Activated T-cell treated with anti-CD3 and anti-CD28 coated beads, Interleukin-2, amount 50 U/mL, for 72 hours (primary cell): ENCODE measurements at places on chromosomes 2 and 18. TPM values are rescaled to one million over a fixed set of nuclear protein-coding genes. Genes with fewer than 3 reads are reported as not detected.

The TBR1 gene
- total RNA-seq: 0.02 TPM

The CHRNG gene
- total RNA-seq: not detected

The TMEM87B gene
- total RNA-seq: 36.4 TPM

The PROC gene
- total RNA-seq: 0.42 TPM

The ALPP gene
- not detected for total RNA-seq

The ZSWIM2 gene
- total RNA-seq: not detected

GRCh38 chr2:239730897-239731296, 294.2 kb downstream of the NDUFA10 start:
- H3K27me3 ChIP-seq: no peaks in the 10 kb centered on the region
- DNase-seq: no peak
- H3K4me3 ChIP-seq: no peak overlapping the region
- no peak overlapping the region for H3K27ac ChIP-seq

DNA sequence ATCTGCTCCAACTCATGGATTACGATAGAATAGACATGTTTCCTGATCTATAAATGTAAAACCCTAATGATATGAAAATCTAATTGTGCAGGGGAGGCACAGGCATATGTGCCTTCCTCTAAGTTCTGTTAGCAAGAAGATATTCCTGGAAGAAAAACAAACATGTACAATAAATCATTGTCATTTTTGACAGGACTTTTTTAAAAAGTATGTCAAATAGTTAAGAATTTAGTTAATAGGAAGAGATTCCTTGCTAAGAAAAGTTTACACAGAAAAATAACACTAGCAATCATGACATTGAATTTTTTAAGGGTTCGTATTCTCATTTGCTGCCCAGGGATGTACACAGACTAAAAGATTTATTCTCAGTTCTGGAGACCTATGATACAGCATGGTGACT, 15.3 kb upstream of the CREB1 start:
- peaks cover 53% of the 10 kb centered on the region for H3K4me1 ChIP-seq
- peaks cover 4% of the 10 kb centered on the region for H3K36me3 ChIP-seq
- H3K4me3 ChIP-seq: peak overlapping the region; percentile 42
- no peaks in the 10 kb centered on the region for H3K27me3 ChIP-seq
- DNase-seq: no peak
- no peak overlapping the region for H3K27ac ChIP-seq

GRCh38 chr2:241507430-241508239, 749 bp downstream of the STK25 start:
- no peaks in the 10 kb centered on the region for H3K27me3 ChIP-seq
- H3K36me3 ChIP-seq: no peaks in the 10 kb centered on the region
- peaks cover 26% of the 10 kb centered on the region for H3K4me1 ChIP-seq
- DNase-seq: peak; percentile 53
- H3K4me3 ChIP-seq: peak overlapping the region; percentile 90
- no peak overlapping the region for H3K27ac ChIP-seq

DNA sequence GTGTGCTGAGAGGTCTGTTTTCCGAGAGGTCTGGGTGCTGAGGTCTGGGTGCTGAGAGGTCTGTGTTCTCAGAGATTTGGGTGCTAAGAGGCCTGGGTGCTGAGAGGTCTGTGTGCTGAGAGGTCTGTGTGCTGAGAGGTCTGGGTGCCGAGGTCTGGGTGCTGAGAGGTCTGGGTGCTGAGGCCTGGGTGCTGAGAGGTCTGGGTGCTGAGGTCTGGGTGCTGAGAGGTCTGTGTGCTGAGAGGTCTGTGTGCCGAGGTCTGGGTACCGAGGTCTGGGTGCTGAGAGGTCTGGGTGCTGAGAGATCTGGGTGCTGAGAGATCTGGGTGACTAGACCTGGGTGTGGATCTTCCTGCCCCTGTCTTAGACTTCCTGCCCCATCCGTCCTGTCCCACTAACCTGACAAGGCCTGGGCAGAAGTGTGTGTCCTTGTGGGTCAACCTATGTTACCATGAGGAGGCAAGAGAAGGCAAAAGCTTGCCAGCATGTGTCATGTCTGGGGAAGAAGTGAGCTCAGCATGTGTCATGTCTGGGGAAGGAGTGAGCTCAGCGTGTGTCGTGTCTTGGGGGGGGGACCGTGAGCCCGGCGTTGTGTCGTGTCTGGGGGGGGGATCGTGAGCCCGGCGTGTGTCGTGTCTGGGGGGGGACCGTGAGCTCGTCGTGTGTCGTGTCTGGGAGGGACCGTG, 69.3 kb downstream of the KCNG2 start:
- DNase-seq: no peak
- no peak overlapping the region for H3K4me3 ChIP-seq
- H3K36me3 ChIP-seq: no peaks in the 10 kb centered on the region
- H3K4me1 ChIP-seq: no peaks in the 10 kb centered on the region
- no peak overlapping the region for H3K27ac ChIP-seq

DNA sequence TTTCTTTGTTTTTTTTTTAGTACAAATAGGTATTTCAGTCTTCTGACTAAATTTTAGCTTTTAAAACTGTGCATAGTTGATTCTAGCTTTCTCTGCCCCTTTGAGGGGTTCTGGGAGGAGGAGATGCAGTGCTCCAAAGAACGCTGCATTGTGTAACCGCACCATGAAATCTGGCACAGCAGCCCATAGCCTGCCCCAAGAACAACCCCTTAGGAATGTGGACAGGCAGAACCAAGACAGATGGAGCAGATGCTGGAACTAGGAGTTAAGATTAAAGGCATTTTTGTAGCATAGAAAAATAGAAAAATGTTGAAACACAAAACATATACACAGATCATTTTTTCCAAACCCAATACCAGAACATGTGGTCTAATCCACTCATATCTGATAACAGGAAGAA, 187.5 kb downstream of the SCG2 start:
- no peak overlapping the region for H3K27ac ChIP-seq
- no peaks in the 10 kb centered on the region for H3K4me1 ChIP-seq
- no peak for DNase-seq
- H3K36me3 ChIP-seq: no peaks in the 10 kb centered on the region
- H3K4me3 ChIP-seq: no peak overlapping the region
- no peaks in the 10 kb centered on the region for H3K27me3 ChIP-seq

DNA sequence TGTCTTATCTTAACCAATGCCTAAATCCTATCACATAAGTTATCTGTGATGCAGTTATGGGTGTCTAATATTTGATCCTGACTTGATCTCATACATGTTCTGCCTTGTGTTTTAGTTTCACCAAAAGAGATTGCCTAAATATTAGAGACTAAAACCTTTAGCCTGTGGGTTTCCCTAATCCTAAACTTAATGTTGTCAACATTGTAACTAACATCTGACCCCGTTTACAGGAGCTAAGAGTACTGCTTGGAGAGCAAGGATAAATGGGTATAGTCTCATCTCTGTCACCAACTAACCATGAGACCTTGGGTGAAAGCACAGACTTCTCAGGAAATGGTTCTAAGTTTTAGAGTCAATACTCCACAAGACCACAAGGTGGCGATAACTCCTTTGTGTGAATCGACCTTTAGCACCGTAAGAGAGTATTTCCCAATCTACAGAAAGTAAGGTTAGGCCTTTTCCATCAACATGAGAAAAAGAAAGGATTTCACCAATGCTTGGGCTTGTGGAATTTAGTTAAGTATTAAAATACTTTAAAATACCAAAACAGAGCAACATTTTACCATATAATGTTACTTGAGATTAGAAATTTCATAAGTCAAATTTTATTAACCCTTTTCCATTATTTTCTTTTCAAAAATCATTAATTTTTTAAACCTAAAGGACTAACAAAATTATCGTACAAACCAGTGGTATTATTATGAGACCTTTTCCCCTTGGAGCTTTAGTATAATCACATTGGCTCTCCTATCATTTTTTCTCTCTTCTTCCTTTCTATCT, 60.5 kb downstream of the G6PC2 start:
- no peak overlapping the region for H3K4me3 ChIP-seq
- H3K36me3 ChIP-seq: no peaks in the 10 kb centered on the region
- H3K4me1 ChIP-seq: peaks cover 33% of the 10 kb centered on the region
- peaks cover 14% of the 10 kb centered on the region for H3K27me3 ChIP-seq

- H3K4me1 ChIP-seq: no peaks in the 10 kb centered on the region
- H3K36me3 ChIP-seq: no peaks in the 10 kb centered on the region
- no peak overlapping the region for H3K27ac ChIP-seq
- H3K4me3 ChIP-seq: no peak overlapping the region
Measured at GRCh38 chr18:72903033-72903432, 35.2 kb upstream of the NETO1 start.

DNA sequence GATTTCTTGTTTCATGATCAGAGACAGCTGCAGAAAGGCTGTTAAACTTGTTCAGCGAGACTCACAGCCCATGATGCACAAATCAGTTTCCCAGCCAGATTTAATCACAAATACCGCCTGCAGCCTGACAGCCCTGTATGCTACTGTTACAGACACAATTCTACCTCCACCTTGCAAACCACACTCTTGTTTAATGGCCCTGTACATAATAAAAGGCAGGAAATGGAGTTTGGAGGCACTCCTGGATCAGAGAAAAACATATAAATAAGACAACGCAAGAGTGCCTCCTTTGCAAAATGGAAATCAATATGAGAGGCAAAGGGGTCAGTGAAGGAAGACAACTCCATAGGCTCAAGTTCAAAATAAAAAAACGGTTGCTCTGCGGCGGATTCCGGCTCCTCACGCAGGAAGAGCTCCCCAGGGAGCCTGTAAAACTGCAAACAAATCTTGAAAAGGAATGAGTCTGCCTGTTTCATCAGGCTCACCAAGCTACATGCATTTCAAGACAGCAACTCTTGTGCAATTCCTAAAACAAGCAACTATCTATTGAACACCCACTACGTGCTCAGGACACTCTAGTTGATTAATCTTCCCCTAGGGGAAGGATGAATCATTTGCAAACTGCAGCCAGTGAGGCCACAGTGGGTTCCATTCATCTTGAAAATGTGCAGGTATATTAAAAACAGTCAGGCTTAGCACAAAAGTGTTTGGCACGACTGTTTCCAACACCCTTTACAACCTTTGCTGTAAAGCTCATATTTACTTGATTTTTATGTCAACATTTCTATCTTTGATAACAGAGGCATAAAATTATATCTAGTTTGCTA, 37.5 kb downstream of the TBC1D8 start:
- no peaks in the 10 kb centered on the region for H3K4me1 ChIP-seq
- H3K27me3 ChIP-seq: no peaks in the 10 kb centered on the region
- H3K36me3 ChIP-seq: no peaks in the 10 kb centered on the region

- DNase-seq: no peak
- H3K27me3 ChIP-seq: no peaks in the 10 kb centered on the region
- H3K4me1 ChIP-seq: no peaks in the 10 kb centered on the region
- no peaks in the 10 kb centered on the region for H3K36me3 ChIP-seq
- no peak overlapping the region for H3K4me3 ChIP-seq
Measured at GRCh38 chr2:211457325-211457724, 900.9 kb downstream of the CPS1 start.

DNA sequence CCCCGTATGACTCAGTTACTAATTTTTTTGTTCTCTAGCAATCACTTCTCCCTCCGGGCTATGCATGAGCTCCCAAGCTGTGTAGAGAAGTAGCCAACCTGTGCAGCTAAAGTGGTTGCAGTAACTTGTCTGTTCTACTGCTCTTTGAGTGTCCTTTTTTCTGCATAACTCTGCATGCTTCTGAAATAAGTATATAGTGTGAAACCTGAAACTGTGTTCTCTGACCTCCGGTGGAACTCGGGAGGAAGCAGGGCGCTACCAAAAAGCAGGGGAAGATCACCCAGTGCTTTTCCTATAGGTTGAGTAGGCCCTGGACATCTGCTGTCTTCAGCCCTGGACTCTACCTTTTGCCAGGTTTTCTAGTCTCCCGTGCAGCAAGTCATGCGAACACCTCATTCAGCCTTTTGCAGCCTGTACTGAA, 47.8 kb downstream of the PHLPP1 start:
- no peaks in the 10 kb centered on the region for H3K27me3 ChIP-seq
- no peak overlapping the region for H3K27ac ChIP-seq
- DNase-seq: no peak
- H3K4me3 ChIP-seq: no peak overlapping the region
- peaks cover 1% of the 10 kb centered on the region for H3K36me3 ChIP-seq

- H3K27me3 ChIP-seq: no peaks in the 10 kb centered on the region
- no peaks in the 10 kb centered on the region for H3K4me1 ChIP-seq
- H3K36me3 ChIP-seq: no peaks in the 10 kb centered on the region
Measured at GRCh38 chr18:66872277-66872676, 268.4 kb upstream of the CDH19 start.

DNA sequence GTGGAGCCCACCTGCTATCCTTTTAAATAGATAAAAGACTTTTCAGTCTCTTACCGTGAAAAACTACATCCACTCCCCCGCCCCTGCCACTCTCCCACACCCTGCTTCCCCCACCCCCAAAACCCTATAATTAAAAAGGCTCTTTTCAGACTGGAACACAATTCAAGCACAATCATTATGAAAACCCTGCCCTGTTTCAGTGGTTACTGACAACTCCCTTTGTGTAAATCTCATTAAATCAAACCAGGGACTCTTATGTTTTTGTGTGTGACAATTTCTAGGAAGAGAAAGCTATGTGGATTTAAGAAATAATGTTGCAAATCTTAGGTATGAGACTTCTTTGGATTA, 21.0 kb upstream of the ZNF532 start:
- no peak overlapping the region for H3K4me3 ChIP-seq
- DNase-seq: no peak
- H3K27ac ChIP-seq: no peak overlapping the region

DNA sequence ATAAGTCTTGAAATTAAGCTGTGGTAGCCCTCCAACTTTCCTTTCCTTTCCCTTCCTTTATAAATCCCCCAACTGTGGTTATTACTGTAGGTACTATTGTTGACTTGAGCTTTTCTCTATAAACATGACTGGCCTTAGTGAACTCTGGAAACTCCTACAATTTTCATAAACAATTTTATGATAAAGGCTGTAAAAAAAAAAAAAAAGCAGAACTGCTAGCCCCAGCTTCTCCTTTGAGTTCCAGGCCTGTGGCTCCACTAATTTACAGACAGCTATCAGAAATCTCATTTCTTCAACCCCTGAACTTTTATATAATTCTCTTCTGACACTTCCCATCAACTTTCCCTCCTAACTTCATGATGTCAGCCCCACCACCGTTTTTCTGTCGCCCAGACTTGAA, 174.3 kb downstream of the IKZF2 start:
- peaks cover 18% of the 10 kb centered on the region for H3K27me3 ChIP-seq
- H3K27ac ChIP-seq: no peak overlapping the region
- H3K36me3 ChIP-seq: no peaks in the 10 kb centered on the region
- H3K4me1 ChIP-seq: peaks cover 16% of the 10 kb centered on the region
- no peak for DNase-seq

DNA sequence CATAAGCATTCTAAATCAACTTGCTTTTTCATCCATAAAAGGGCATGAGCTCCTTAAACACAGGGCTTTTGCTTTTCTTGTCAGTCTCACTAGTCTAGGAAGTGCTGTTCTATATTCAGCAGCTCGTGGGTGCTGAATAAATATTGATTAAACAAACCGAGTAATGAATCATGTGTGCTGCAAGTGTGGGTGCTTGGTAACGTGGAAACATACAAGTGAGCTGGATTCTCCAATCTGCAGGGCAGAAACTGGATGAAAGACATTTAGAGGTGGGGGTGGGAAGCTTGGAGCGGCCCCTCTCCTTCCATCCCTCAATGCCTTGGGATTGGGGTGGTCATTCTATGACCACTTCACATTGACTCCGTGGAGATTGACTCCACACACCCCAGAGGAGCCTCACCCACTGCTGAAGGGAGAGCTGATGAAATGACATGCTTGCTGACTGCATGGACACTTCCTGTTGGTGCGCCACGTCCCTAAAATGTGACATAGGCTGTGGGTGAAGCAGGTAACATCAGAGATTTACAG, 114.6 kb downstream of the DOCK10 start:
- H3K4me1 ChIP-seq: peaks cover 100% of the 10 kb centered on the region
- peak overlapping the region; percentile 87 for H3K4me3 ChIP-seq
- H3K27ac ChIP-seq: peak overlapping the region; percentile 99
- DNase-seq: peak; percentile 81
